Glomerular endothelial cell (primary cell): ENCODE measurements at places on chromosomes 13 and 19. TPM values are rescaled to one million over a fixed set of nuclear protein-coding genes. Genes with fewer than 3 reads are reported as not detected.

Gene TNFSF11
- 0.29 TPM in 1 of 2 replicates, not detected in the other for total RNA-seq

Gene ZNF726
- 0.76 and 0.92 TPM in 2 replicates for total RNA-seq

Gene SERPINE3
- total RNA-seq, result 0.12 TPM in 1 of 2 replicates, not detected in the other

Gene BRCA2
- 1.8 and 3.9 TPM in 2 replicates for total RNA-seq

Gene PTPRH
- 0.29 and 1.8 TPM in 2 replicates for total RNA-seq

Gene GJB6
- total RNA-seq, result not detected in 2 replicates

- DNase-seq, result no peak
Observed at GRCh38 chr13:76790526-76790925, 95.7 kb downstream of the KCTD12 start.

GRCh38 chr19:34351382-34351826 is 13.6 kb upstream of the GPI start:
- DNase-seq, result no peak

DNA sequence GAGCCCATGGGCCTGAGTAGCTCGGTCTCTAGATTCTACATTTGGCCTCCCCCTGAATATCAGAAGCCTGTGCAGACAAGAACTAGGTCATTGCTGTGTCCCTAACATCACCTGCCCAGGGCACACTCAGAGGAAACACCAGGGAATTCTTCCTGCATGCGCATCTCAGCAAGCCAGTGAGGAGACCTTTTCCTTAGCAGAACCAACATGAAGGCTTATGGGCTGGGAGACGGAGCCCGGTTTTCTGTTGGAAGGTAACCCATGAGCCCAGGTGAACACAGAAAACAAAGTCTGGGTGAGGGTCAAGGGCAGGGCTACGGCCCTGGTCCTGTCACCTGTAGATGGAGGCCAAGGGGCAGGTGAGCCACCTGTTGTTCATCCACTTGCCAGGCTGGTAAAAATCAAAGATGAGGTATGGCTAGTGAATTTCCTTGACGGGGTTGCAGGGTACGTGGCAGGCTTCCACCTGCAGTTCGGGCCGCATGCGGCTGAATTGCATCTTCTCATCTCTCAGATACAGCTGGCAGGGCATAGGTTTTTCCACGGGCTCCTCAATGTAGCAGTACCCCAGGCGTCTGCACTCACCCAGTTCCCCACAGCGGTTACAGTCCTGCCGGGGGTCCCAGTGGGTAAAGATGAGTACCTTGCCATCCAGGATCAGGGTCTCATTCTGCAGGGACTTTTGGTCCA is 3.6 kb upstream of the FAM187B start:
- DNase-seq, result no peak

DNA sequence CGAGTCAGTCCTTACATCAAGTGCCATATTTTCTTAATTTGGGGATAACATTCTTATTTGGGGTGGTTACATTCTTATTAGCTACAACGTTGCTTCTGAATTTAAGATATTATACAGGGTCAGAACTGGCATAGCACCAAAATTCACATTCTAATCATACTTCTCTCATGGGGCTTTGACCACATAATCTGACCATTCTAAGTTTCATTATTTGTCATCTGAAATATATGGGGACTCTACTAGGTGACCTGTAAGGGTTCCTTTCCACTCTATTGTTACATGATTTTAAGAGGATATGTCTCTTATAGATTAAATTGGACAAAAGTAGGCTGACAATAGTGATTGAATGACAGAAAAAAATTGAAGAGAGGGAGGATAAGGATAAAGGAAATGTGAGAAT is 536.5 kb downstream of the KCTD12 start:
- DNase-seq, result no peak

- DNase-seq, result no peak
Observed at GRCh38 chr19:35466259-35466658, 18.2 kb downstream of the FFAR2 start.

DNA sequence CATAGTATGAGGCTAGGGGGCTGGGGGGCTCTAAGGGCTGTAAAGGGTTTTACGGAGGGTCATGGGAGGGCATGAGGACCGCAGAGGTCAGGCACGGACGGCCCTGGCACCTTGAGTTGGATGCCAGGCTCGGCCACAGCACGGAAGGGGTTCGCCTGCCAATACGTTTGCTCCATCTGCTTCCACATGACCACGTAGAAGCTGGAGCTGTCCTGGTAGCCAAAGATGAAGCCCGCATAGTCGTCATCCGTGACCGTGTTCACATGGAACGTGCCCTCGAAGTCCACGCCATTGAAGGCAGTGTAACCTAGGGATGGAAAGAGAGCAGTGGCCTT is 6.4 kb downstream of the COMP start:
- no peak for DNase-seq

- no peak for DNase-seq
Observed at GRCh38 chr19:43316591-43317319, 36.7 kb upstream of the CD177 start.

- peak; percentile 94 for DNase-seq
Observed at GRCh38 chr19:12551060-12551832, at the start of gene ZNF564. Gene ZNF564, minus strand, starts transcription at chr19:12551482. Its CDS starts 150 bp downstream, at chr19:12551332.

GRCh38 chr13:20798027-20798426 is 24.3 kb upstream of the EEF1AKMT1 start:
- no peak for DNase-seq

DNA sequence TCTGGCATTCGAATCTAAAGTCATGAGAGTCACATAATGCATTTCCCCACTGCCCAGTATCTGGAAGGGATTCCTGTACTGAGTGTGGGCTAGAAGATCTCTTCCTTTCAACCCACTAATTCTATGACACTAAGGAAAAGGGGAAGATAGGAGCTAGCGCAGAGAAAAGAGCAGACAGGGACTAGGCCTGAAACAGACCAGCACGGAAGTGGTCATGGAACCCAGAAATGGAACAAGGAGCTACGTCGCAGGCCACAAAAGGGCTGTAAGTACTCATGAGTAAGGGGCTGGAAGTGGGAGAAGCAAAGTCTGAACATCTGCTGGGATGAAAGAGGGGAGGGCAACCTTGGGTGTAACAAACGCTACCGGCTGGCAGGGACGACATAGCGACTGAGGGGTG is 8.6 kb downstream of the ABCC4 start:
- DNase-seq, result no peak

DNA sequence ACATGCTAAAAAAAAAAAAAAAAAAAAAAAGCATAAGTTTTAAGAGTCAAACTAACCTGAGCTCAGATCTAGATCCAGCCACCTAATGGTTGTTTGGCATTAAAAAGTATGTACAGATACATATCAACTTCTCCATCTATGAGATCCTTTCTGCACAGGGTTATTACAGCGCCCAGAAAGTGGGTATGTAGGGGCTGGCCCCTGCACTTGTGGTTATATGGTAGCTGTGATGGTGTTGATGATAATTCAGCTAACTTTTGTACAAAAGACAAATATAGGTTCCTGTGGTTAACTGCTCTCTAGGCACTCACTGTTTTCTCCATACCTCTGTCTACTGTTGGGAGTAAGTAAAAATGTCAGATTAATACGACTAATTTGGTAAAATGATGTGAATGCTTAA is 81.7 kb downstream of the TNFRSF19 start:
- no peak for DNase-seq

DNA sequence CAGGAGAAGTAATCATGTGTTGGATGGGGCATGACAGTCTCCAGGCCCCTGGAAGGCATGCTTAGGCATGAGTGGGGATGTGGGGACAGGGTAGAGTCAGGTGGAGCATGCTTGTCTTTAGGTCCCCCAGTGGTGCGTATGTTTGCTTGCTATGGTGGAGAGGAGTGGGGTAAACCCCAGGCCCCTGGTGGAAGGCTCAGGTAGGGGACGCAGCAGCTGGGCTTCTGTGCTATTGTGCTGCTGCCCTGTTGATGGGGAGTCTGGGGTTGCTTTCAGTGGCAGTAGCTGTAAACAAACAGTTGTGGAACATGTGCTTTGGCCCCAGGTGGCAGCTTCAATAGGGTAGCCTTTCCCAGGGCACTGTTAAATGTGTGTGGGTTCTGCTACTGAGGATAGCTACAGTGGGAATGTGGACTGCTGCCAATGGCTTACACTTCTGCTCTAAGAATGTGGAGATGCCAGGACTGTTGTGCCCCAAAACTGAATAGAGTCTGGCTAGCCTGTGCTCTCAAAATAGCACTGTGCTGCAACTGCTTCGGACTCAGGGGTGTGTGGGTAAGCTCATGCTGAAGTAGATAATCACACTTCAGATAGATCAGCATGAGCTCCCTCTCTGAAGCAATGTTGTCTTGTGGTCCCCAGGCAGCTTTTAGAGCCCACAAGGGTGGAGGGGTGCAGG is 1257.3 kb downstream of the DIAPH3 start:
- DNase-seq, result no peak

GRCh38 chr19:35043906-35044305 is 2.4 kb downstream of the HPN start:
- DNase-seq, result no peak
